ENCODE measurements at places on chromosomes 2 and 18.
A peak's percentile ranks its signal among the peaks of the same experiment; 100 is the strongest.

- no peak for DNase-seq
These were observed 232.4 kb downstream of the CALCRL start for GRCh38 chr2:187215532-187216240.

- DNase-seq: no peak
These were observed 92.0 kb downstream of the SPP2 start for GRCh38 chr2:234142530-234142929.

- DNase-seq: no peak
These were observed 62.1 kb downstream of the SETBP1 start for GRCh38 chr18:44742718-44743311.

GRCh38 chr2:162825578-162825977 is 13.0 kb downstream of the KCNH7 start:
- no peak for DNase-seq

- DNase-seq: no peak
These were observed at the start of gene STAT4 for GRCh38 chr2:191150600-191151330. TSS of gene STAT4 (minus strand) at chr2:191150994. CDS start at chr2:191148203, 2,791 bp downstream.

GRCh38 chr18:74949611-74950010 is 259.3 kb downstream of the PTGR3 start:
- no peak for DNase-seq

GRCh38 chr18:10032331-10033015 is 118.7 kb downstream of the VAPA start:
- DNase-seq: no peak

DNA sequence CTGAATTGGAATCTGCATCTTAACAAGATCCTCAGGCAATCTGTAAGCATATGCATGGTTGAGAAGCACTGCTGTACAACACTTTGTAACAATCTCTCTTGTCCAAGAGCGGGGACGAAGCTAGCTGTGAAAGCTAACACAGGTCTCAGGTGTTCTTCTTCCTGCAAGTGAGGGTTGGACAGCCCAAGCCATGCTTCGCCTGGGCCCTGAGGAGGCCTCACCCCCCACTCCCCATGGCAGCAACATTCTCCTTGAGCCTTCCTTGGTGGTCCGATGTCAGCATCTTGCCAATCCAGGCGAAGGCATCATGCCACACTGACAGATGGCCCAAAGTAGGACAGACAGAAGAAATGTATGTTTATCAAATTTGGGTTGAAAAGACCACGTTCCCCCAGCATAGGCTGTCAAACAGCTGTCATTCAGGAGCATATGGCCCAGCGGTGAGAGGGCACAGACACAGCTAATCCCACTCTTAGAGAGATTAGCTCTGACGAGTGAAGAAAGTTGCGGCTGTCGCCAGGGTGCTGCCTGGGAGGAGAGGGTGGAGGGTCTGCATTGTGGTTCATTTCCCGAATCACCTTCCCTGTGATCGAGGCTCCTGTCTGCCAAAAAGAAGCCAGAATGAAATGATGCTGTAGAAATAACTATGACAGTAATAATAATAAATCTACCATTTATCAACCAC is 344.7 kb downstream of the MYCN start:
- DNase-seq: no peak

GRCh38 chr2:238857959-238858358 is 10.1 kb downstream of the TWIST2 start:
- no peak for DNase-seq

GRCh38 chr2:118122594-118123281 is 34.5 kb downstream of the INSIG2 start:
- no peak for DNase-seq

DNA sequence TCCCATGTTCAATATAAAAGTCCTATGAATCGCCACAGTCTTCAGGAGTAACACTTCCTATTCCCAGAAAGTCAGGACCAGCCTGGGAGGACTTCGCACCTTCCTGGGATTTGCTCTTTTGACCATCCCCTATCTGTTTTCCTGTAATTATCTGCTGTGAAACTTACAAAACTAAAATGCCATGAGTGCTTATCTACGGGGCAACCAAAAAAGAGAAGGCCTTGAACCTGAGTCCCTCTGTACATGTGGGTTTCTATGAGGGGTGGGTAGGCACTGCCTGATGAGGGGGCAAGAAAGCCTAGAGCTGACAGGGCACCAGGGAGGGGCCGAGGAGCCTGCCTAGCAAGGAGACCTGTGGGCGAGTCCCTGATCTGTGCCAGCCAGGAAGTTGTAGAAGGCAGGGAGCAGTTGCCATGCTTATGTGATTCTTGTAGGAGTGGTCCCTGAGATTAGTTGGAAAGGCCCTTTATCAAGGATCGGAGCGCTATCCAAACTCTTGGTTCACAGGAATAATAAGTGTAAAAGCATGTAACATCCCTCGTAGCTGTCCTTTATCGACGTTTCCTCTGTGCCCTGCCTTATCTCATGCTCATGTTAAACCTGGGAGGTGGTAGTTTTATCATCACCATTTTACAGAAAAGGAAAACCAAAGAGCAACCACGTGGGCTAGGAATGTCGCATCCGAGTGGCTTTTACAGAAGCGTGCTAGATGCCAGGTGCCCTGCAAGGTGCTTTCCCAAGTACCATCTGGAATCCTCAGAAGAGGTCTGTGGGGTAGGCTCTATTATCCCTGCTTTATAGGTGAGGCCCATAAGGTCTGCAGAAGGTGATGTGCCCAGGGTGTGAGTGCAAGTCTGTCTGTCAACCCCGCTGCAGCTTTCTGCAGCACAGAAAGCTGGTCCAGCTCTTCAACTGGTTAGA is 111.8 kb downstream of the B3GNT2 start:
- DNase-seq: no peak

GRCh38 chr2:121634354-121635307 is 14.6 kb downstream of the CLASP1 start:
- no peak for DNase-seq

- DNase-seq: no peak
These were observed 971 bp downstream of the ZNF385B start for GRCh38 chr2:179860255-179861026.

- DNase-seq: no peak
These were observed 779 bp downstream of the PTPRN start for GRCh38 chr2:219308142-219309101.

- no peak for DNase-seq
These were observed 9.2 kb downstream of the SEPTIN10 start for GRCh38 chr2:109604597-109604996.

GRCh38 chr2:120885321-120885720 is 149.7 kb downstream of the GLI2 start:
- no peak for DNase-seq

DNA sequence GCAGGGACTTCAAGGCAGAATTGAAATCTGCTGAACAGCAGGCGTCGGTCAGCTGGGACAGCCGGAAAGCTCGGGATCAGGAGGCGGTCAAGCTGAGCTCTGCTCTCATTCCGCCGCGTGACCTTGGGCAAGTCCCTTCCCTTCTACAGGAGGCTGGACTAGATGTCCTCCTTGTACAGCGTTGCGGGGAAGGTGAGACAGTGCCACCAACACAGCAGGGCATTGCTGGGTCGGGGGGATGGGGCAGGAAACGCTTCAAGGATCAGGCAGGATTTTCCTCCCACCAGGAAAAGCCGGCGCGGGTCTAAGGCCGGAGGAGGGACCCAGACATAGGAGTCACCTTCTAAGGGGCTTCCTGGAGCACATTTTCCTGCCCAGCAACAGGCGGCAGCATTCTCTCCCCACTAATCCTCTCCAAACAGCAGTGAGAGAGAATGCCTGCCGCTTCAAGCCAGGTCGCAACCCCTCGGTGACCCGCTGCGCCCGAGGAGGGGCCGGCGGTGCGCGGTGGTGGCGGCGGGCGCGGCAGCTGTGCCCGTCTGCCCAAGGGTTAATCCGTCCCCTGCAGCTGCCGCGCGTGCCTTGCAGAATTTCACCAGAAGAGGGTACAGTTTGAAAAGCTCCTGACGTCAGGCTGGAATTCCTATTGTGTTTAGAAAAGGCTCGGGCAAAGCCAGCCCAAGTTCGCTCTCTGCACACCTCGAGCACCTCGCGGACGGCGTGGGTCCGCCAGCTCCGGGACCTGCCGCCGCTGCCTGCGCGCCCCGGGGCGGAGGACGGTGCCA is at the start of gene KCNF1:
Gene KCNF1, plus strand, starts transcription at position 644 of the 785 bp plus-strand sequence. CDS start 493 bp downstream, outside the sequence.
- no peak for DNase-seq

GRCh38 chr2:33009249-33009648 is 62.5 kb downstream of the LTBP1 start:
- no peak for DNase-seq

GRCh38 chr2:196985511-196986183 is 59.1 kb upstream of the PGAP1 start:
- DNase-seq: no peak

DNA sequence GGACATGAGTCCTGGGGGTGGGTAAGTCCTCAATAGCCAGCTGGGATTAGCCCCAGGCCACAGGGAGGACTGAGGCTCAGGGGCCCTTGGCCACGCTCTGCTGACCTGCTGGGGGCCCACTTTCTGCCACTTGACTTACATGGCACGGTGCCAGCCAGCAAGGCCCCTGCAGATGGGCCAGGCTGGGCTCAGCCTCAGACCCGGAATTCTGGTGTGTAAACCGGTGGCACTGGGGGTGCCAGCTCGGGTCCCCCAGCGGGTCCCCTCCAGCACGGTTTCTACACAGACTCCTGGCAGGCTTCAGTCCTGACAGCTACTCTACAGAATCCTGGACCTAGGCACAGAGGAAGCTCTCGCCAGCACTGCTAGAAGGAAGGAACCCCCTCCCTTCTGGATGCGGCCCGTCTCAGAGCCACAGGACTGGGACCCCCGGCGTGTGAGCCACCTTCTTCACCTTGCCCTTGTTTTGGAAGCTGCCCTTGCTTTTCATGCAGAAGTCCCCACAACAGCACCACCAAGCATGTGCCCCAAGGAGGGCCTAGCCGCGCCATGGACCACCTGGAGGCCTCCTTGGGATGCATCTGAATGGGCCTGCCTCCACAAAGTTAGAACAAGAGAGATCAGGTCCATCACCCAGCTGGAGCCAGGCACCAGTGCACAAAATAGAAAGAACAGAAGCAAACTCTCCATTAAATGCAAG is 8.0 kb downstream of the HDAC4 start:
- DNase-seq: no peak

GRCh38 chr2:173684896-173685459 is 280.2 kb downstream of the SP3 start:
- DNase-seq: no peak

DNA sequence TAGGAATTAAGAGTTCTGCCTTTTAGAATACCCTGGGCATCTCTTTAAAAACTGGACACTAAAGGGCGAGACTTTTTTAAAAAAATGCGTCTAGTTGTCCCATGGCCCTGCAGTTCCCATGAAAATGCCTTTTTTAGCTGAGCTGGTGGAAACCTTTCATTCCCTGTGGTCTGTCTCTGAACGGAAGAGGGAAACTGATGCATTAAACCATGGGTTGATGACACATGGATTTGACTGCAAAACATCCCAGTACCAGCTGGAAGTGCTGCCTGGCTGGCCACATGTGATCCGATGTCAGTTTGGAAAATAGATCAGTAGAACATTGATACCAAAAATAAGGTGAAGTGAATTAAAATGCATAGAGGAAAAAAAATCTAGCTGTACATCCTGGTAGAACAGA is 129.2 kb downstream of the MYO1B start:
- no peak for DNase-seq

- no peak for DNase-seq
These were observed 67.6 kb downstream of the AAK1 start for GRCh38 chr2:69575926-69576325.

DNA sequence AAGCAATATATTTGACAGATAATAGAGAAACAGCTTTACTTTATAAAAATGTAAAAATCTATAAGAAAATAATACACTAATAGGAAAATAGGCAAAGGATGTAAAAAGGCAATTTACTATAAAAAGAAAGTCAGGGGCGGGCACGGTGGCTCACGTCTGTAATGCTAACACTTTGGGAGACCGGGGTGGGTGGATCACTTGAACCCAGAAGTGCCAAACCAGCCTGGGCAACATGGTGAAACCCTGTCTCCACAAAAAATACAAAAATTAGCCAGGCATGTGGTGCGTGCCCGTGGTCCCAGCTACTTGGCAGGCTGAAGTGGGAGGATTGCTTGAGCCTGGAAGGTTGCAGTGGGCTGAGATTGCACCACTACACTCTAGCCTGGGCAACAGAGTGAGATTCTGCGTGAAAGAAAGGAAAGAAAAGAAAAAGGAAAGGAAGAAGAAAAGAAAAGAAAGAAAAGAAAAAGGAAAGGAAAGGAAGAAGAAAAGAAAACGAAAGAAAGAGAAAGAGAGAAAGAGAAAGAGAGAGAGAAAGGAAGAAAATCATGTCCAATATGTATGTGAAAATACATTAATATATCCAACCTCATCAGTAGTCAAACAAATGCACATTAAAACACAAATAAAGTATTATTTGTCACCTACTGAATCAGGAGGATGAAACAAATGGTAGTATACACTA is 65.1 kb downstream of the ADD2 start:
- no peak for DNase-seq

DNA sequence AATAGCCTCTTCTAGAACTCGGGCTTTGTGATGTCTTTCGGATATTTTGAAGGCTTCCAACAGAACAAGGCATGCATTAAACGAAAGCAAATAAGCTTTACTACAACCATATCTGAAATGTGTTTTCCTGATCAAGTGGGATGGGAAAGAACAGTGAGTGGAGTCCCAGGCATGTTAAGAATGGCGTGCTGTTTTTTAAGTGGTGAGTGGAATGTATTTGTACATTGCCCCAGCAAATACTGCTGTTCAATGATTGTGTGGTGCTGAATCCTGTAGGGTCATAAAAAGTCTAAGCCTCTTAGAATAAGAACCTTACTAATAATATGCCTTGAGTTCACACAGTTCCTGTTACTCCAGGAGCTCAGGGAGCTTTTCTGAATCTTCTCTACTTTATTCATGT is 52.5 kb downstream of the POMC start:
- no peak for DNase-seq

GRCh38 chr2:107817378-107817777 is 9.3 kb upstream of the RGPD4 start:
- no peak for DNase-seq

- no peak for DNase-seq
These were observed 20.5 kb upstream of the ZNF236 start for GRCh38 chr18:76801567-76802505.

- peak; percentile 13 for DNase-seq
These were observed 29.0 kb downstream of the ANO7 start for GRCh38 chr2:241217320-241218031.

DNA sequence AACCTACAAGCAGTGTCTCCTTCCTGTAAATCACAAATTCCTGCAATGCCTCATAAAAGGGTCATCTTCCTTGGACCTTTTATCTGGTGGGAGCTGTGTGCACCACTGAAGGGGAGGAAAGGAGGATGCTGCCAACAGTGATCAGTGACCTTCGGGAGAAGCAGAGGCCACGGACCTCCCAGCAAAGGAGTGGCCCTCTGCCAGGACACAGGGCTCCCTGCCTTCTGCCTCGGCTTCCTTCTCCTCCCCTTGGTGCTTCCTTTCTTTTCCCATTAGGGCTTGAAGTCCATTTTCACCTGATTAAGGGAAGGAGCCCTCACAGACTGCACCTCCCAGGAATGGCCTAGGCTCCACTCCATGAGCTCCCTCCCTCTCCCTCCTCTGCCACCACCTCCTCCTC is 85.3 kb upstream of the ITGA6 start:
- no peak for DNase-seq

- peak; percentile 46 for DNase-seq
These were observed 39.9 kb upstream of the SP3 start for GRCh38 chr2:174004905-174005605.

GRCh38 chr18:12394428-12394827 is 13.3 kb upstream of the PRELID3A start:
- no peak for DNase-seq
